ENCODE measurements at places on chromosomes 7 and 10.

GRCh38 chr10:132551808-132552130, 14.2 kb downstream of the INPP5A start:
- DNase-seq: no peak

DNA sequence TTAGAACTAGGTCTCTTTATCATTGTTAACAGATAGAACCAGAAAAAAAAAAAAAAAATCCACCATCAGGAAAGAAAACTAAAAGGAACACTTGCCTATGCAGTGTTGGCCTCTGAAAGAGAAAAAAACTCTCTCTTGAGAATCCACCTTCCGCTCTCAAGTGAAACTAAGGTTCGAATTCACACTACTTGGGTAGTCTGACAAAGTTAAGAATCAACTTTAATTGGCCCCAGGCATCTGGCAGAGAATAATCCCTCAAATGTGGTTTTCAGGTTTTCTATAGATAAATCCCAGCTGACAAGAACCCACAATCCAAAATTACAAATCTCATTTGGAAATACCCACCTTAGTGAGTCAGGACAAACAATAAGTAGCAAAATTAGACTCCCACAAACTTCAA, 199.7 kb upstream of the LRRN3 start:
- no peak for DNase-seq

- DNase-seq: no peak
These were observed at the start of gene PCDH15 for GRCh38 chr10:54800741-54801421. Gene PCDH15 (minus strand): TSS chr10:54801231. CDS start chr10:54664262, 136,969 bp downstream.

- DNase-seq: no peak
These were observed 1.6 kb upstream of the IDI1 start for GRCh38 chr10:1050554-1050953.

DNA sequence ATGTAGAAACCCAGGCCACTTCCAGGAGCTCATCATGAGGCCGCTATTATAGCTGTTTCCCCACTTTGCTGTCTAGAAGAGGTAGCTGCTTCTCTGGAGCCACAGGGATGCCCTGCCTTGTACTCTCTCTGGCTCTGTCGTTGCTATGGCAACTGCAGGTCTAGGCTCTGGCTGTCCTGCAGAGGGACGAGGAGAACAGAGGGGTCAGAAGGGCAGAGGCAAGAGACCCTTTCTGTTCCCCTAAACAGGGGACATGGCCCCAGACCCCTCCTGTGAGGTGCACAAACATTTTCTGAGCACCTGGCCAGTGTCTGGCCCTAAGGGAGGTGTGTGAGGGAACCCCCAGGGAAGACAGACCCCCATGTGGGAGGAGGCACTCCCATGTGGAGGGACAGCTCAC, 31.4 kb downstream of the ITPRIP start:
- no peak for DNase-seq

DNA sequence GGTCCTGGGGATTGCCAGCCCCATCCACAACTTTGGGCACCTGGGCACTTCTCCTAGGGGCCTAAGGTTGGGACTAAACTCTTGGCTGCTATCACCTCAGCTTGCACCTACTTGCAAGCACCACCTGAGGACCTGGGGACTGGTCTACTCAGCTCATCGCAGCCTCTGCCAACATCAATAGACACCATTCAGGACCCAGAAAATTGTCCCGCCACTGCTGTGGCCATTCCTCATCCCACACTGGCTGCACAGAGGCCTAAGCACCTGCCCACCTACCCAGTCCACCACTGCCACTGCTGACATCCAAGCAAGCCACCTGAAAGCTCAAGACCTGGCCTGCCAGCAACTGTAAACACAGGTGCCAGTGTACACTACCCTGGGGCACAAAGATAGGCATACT, 234.1 kb downstream of the STK31 start:
- no peak for DNase-seq

DNA sequence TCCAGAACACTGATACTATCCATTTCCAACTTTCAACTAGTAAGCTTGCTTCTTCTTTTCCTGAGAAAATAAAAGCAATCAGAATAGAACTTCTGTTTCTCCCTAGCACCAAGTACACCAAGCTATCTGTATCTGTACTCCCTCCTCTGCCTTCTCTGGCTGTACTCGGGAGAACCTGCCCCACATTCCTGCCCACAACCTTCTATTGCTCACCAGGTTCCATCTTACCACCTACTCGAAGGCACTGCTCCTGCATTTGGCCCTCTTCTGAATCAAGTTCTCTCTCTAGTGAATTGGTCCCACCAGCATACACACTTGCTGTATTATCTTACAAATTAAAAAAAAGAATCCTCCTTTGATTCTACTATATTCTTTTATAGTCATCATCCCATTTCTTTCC, 169.6 kb upstream of the PTN start:
- no peak for DNase-seq

DNA sequence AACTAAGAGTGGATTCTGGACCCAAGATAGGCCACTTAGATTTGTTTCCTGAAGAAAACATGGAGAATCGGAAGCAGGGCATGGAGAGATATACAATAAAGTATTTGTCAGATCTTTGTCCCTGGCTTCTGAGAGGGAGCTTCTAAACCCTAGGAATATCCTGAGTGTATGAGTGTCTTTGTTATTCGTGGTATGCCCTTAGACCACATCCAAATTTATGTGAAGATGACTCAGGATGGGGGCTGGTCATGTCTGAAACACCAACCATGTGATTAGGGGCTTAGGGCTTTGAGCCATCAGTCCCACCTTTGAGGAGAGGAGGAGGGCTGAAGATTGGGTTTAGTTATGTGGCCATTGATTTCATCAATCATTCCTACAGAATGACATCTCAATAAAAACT, 69.7 kb upstream of the PLPP4 start:
- no peak for DNase-seq

DNA sequence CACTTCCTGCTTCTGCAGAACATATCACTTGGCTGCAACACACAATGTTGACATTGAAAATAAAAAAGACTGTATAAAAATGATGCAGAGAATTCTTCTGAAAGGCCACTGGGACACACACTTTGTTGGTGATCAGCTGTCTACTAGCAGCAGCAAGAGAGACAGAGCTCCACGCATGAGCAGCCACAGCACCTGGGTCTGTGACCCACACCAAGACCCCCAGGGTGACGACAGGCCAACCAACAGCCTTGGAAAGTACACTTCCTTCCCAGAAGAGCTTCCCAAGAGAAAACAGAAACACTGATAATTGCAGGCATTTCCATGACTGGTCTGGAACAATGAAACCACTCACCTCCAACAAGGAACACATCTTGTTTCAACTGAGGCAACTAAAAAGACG, 239.0 kb downstream of the DIP2C start:
- no peak for DNase-seq

DNA sequence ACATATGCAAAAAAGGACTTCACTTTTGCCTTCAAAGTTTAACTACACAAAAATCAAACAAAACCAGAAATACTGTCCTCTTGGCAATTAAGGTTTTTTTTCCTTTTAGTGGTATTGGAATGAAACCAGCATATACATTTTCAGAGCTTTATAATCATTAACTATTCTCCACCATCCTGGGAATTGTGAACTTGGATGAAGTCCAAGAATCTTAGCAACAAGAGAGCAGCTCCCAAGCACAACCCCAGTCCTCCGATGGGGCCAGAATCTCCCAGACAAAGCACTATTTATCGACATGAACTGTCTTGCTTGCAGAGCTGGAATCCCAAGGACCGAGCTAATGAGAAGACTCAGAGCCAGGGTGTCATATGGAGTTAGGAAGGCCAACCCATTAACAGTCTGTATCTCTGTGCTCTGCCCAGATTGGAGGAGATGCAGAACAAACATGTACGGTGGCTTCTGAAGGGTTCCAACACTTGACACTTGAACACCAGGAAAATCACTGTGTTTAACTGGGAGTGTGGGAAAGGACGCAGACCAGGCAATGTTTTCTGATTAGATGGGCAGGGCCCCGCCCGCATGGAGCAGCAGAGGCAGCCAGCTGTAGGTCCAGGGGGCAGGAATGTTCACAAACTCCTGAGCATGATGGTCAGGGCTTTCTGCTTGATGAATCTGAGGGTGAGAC, 35.5 kb downstream of the PPP1R3C start:
- DNase-seq: no peak

DNA sequence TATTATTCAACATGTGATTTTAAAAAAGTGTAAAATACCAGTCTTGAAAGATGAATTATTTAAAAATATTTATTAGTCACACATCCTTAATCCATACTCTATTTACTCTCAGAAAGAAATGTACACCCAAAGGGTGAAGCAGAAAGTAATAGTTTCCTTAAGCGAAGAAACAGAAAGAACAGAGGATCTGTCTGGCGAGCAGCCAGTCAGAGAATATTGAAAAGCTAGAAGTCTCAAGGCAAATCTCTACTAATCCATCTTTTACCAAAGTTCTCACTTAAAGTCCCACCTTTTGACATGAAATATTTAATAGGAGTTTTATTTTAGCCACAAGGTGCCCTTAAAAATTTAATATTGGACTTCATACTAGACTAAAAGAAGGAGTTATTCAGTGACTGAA, 46.7 kb downstream of the MKX start:
- no peak for DNase-seq

GRCh38 chr7:112485766-112486165, 5.0 kb downstream of the LSMEM1 start:
- DNase-seq: no peak

All from stimulated activated CD4-positive, alpha-beta T cell treated with anti-CD3 and anti-CD28 coated beads, Interleukin-1b, Interleukin-23, amount 100 ng/mL, for 4 hours (primary cell).